Type B pancreatic cell (in vitro differentiated cells): ENCODE measurements at places on chromosomes 2 and 18.

DNA sequence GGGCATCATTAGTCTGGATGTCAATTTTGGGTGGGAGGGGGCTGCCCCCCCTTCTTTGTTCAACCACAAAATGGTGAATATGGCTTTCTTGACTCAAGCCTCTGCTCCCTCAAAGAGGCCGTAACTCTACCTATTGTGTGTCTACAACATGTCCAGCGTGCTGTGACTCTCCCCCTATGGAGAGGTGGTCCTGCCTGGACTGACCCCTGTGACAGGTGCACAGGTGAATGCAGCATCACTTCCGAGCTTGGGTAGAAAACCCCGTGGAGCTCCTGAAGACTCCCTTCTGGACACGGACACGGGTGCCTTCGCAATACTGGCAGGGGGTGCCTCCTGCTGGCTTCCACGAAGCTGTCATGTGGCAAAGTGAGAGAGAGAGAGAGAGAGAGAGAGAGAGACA is 397.8 kb downstream of the GALR1 start:
- no peak for DNase-seq

DNA sequence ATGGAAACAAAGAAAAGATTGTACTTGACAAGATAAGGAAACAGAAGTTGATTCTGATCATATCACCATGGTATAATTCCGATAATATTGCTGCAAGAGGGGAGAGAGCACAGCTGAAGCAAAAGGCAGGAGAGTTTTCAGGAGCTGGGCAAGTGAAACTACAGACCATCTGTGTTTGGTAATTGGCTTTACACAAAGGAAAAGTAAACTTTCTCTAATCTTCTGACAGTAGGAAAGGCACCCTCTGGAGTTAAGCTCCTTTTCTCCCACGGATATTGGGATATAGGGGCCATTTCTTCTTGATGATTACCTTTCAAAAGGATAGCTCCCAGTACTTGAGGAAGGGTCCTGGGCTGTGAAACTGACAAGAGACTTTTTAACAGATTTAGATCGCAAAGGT is 29.9 kb upstream of the REG3A start:
- DNase-seq, result no peak

DNA sequence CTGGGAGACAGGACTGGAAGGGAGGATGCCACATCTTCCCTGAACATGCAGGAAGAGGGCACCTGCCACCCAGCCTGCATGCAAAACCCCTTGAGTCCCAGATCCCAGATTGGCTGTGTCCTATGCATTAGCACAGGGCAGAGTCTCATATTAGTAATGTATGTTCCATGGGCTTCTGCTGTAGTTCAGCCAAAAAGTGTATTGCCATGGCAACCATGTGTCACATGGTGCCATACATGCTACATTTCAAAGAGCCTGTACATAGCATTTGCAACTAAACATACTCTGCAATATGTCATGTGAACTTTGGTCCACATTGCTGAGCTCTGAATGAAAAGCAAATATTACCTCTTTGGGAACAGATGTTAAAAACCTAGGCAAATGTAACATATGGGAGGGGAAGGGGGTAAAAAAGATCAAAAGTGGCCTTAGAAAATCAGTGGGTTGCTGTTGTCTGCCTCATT is 78.4 kb downstream of the DPP4 start:
- no peak for DNase-seq

GRCh38 chr18:29594493-29594892 is 1417.6 kb upstream of the CDH2 start:
- DNase-seq, result no peak

GRCh38 chr2:181123798-181124231 is 143.4 kb downstream of the UBE2E3 start:
- no peak for DNase-seq

DNA sequence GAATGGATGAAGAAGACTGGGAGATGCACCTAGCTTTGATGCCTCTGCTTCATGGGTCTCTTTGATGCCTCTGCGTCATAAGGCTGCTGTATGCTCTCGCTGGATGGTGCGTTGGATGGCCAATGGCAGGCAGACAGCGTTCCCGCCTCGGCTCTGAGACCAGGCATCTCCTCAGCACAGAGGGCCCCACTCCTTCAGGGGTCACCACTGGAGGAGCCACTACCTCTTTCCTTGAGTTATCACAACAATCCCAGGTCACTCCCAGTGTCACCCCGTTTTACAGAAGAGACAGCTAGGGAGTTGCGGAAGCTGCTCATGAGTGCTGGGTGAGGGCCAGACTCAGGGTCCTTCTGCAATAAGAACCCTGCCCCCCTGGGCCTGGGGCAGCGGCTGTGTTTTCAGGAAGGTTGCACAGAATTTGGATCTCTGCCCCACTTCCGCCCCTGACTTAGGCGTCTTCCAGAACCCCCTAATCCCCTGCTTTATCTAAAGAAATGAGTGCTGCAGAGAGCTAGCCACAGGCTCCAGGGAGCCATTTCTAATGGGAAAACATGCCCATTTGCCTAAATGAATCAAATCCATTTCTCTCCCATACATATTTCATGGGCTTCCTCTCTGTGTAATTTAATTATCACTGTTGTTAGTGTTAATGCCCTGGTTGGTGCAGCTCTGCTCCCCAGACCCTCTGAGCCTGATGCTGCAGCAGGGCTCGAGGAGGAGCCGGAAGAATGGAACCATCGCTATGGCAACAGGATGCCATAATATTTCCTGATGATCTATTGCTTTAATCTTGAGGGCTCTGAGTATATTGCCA is 131.8 kb upstream of the HS6ST1 start:
- DNase-seq, result peak; percentile 44

DNA sequence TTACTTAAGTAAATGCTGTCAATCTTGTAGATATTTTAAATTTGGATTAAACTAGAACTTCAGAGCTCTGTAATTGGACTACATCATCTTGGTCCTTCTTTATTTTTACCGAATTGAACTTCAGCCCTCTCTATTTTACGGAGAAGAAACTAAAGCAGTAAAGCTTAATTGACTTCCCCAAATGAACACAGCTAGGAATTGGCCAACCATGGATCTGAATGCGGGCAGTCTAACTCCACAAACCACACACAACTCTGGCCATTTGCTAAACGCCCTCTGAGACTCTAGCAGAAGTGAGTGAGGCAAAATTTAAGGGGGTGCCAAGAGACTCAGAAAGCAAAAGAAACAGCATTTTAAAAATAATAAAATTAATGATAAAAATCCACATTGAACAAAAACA is 86.3 kb upstream of the KCTD1 start:
- DNase-seq, result no peak

- no peak for DNase-seq
These were observed 6.5 kb downstream of the TSHZ1 start for GRCh38 chr18:75216911-75217689.

- DNase-seq, result peak; percentile 22
These were observed 6.4 kb downstream of the TWIST2 start for GRCh38 chr2:238854246-238854645.

- no peak for DNase-seq
These were observed 23.8 kb upstream of the KLHL29 start for GRCh38 chr2:23361152-23361551.

- no peak for DNase-seq
These were observed 1.5 kb downstream of the ZNF804A start for GRCh38 chr2:184599872-184600222.

- no peak for DNase-seq
These were observed 191.5 kb downstream of the MCFD2 start for GRCh38 chr2:46724107-46724506.

DNA sequence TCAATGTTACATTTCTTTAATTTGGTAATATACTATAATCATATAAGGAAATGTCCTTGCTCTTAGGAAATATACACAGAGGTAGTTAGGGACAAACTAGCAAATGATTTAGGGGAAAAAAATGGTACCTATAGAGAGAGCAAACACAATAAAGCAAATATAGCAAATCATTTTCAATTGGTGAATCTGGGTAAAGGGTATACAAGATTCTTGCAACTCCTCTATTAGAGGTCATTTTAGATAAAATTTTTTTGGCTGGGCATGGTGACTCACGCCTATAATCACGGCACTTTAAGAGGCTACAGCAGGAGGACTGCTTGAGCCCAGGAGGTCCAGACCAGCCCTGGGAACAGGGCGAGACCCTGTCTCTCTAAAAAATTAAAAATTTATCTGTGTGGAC is 44.4 kb downstream of the STRN start:
- no peak for DNase-seq

DNA sequence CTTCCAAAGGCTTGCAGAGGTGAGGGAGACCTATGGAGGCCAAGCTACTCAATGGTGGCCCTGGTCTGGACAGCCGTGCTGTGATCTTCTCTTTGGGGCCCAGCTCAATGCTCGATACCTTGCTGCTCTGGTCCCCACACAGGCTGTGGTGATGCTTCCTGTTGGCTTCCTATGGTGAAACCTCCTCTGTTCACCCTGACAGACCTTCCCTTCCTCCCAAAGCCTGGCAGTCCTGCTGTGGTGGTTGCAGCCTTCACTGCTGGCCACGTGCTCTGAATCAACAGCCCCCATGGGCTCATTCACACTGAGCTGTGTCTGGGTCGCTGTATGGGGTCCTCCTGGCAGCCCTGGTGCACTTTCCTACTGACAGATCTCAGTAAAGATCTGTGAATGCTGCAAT is 31.0 kb upstream of the GALR1 start:
- DNase-seq, result no peak

DNA sequence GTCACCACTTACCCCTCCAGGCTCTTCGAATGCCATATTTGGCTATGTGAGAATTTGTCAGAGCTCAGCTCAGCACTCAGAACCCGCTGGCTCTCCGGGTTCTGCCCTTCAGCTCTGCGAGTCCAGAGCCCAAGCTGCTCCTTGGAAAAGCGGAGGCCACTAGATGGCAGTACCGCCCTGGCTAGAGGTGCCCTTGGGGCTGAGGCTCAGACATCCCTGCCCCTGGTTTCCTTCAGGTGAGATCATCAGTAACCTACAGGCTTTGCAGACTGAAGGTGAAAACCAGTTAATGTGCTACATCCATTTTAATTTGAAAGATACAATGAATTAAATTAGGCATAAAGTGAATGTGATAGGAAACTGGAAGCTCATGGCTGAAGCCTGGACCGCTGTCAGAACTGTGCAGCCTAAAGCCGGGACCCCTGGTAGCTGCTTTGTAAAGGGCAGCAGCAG is 285.6 kb downstream of the AGAP1 start:
- peak; percentile 86 for DNase-seq

GRCh38 chr2:53635694-53636093 is 131.9 kb upstream of the CHAC2 start:
- no peak for DNase-seq

GRCh38 chr2:205769495-205769850 is 87.2 kb downstream of the NRP2 start:
- no peak for DNase-seq
